Activated CD4-positive, alpha-beta T cell treated with anti-CD3 and anti-CD28 coated beads, Interleukin-2, amount 10 ng/mL, durations not matched to agents 7 days and 5 days (primary cell): ENCODE measurements at places on chromosomes 3 and 15. TPM values are rescaled to one million over a fixed set of nuclear protein-coding genes. Genes with fewer than 3 reads are reported as not detected.

PRRT3 gene
- 4.8 TPM for total RNA-seq

NSMCE3 gene
- total RNA-seq, result 10.0 TPM

- DNase-seq, result no peak
Measured at GRCh38 chr3:192082730-192083660, 622.0 kb downstream of the PYDC2 start.

- no peak for DNase-seq
Measured at GRCh38 chr3:31404871-31405270, 127.9 kb upstream of the STT3B start.

- no peak for DNase-seq
Measured at GRCh38 chr15:96132126-96132525, 198.4 kb upstream of the NR2F2 start.

DNA sequence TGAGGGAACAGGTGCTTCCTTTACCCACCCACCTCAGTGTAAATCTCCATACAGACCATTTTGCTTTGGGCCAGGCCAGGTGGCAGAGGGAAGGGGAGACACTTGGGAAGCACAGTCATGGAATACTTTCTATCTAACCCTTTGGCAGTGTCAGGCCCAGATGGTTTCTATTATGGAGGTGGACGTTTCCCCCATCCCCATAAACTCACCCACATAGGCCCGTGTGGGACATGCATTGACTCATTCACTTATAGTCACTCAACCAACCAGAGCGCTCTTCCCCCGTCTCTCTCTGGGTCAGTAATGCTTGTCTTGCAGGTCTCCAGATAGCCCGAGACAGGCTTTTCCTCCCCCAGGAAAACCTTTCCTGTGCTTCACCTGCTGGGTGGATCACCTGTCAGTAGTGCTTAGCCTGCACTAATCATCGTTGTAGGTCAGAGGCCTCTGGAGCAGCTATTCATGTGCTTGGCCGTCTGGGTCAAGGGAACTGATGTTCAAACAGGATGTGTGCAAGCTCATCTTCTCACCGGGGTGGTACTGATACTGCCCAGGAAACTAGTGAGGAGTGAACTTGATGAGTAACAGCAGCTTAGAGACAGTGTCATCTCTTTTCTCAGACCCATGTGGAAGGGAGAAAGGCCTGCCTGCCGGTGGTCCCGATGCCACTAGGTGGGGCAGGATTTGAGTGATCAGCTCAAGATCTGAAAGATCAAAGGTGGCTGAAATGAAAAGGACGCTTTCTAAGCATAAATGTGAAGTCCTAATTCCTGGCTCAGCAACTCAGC, 67.1 kb downstream of the CEMIP start:
- no peak for DNase-seq

DNA sequence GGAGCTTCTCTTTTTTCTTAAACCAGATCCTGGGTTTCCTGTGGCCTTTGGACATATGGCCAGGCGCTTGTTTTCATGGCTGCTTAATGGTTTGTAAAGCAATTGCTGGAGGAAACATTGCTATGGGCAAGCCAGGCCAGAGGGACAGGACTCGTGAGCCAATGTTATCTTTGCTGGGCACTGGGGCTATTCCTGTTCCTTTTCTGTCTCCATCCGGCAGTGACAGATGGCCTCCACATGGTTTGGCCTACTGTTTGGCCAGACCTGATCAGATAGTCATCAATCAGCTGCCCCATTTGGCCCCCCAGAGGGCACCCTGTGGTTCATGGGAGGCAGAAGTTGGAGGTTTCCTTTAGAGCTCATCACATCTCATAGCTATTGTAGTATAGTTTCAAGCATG, 326.1 kb upstream of the ROPN1 start:
- DNase-seq, result no peak

DNA sequence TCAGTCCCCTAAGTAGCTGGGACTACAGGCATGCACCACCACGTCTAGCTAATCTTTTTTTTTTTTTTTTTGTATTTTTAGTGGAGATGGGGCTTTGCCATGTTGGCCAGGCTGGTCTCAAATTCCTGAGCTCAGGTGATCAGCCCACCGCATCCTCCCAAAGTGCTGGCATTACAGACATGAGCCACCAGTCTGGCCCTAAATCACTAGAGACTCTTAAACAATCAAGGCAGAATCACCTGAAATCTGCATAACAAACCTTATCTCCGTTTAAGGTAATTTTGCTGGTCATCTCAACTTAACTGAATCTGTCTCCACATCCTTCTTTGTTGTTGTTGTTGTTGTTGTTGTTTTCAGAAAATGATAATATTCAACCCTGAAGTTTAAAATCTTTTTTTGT, 5.6 kb upstream of the TRMT10C start:
- DNase-seq, result no peak
